ENCODE measurements at places on chromosomes 6 and 20.

DNA sequence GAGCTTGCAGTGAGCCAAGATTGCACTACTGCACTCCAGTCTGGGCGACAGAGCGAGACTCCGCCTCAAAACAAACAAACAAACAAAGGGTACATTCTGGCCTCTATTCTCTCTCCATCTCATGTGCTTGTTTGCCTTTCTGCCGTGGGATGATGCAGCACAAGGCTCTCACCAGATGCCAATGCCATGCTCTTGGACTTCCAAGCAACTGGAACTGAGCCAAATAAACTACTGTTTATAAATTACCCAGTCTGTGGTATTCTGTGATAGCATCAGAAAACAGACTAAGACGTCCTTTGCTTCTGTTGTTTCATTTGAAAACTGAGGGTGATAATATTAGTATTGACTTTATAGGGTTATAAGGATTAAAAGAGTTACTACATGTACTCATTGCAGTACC is 3.6 kb upstream of the BRD2 start:
- no peak for DNase-seq

DNA sequence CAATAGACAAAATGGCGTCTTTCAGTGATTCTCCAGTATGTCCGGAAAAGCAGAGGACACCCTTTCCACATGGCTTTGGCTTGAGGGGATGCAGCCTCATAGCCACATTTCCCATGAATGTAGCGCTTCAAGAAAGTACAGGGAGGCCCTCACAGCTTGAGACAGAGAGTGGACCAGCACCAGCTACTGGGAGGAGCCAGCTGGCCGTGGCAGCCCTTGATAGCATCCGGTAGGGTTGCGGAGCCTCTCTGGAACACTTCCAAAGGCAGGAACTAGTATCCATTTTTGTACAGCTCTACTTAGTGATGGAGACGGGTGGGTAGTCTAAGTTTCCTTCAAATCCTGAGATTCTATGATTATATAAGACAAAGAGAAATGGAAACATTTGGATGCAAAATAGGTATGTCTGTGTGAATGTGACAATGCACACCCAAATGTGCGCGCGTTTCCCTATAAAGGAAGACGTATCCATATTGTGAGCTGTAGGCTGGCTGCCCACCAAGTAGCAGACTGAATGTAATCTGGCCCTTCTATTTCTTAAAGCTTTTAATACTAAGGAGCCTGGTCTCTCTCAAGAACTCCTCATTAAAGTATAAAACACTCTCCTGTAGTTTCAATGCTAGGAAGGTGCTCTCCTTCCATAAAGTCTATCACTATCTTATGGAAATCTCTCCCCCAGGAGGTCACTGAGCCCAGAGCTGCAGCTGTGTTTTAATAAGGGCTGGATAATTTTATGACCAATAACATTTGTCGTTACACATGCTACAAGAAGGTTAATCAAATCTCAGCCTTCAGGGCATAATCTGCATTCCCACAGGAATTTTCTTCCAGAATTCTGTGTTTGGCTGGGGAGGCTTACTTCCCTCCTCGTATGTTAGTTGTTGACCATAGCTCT is 74.0 kb downstream of the SOBP start:
- no peak for DNase-seq

GRCh38 chr6:160995271-160995670 is 3.7 kb downstream of the MAP3K4 start:
- no peak for DNase-seq

DNA sequence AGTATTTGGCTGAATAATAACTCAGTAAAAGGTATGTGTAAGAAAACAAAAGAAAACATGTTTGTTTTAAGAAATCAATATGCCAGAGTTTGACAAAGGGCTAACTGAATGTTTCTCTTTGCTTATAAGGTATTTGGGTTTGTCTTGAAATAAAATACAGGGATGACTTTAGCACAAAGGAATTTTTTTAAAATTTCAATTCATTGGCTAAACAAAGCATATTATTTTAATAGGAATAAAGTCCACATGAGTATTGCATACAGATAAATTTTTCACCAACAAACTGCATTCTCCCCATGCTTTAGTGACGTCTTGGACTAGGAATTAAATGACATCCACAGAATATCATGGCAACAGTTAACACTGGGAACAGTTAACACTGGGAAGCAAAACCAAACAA is 480.0 kb upstream of the JAG1 start:
- DNase-seq, result no peak

DNA sequence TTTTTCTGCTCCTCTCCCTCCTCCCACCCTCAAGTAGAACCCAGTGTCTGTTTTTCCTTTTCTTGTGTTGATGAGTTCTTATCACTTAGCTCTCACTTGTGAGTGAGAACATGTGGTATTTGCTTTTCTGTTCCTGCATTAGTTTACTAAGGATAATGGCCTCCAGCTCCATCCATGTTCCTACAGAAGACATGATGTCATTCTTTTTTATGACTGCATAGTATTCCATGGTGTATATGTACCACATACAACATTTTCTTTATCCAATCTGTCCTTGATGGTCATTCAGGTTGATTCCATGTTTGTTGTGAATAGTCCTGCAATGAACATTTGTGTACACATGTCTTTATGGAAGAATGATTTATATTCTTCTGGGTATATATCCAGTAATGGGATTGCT is 81.0 kb downstream of the TOX2 start:
- DNase-seq, result no peak

- no peak for DNase-seq
Measured at GRCh38 chr6:21767891-21768648, 174.5 kb downstream of the SOX4 start.

- DNase-seq, result no peak
Measured at GRCh38 chr20:49424536-49424935, 57.9 kb downstream of the KCNB1 start.

GRCh38 chr6:56314683-56315523 is 67.5 kb upstream of the COL21A1 start:
- DNase-seq, result no peak

DNA sequence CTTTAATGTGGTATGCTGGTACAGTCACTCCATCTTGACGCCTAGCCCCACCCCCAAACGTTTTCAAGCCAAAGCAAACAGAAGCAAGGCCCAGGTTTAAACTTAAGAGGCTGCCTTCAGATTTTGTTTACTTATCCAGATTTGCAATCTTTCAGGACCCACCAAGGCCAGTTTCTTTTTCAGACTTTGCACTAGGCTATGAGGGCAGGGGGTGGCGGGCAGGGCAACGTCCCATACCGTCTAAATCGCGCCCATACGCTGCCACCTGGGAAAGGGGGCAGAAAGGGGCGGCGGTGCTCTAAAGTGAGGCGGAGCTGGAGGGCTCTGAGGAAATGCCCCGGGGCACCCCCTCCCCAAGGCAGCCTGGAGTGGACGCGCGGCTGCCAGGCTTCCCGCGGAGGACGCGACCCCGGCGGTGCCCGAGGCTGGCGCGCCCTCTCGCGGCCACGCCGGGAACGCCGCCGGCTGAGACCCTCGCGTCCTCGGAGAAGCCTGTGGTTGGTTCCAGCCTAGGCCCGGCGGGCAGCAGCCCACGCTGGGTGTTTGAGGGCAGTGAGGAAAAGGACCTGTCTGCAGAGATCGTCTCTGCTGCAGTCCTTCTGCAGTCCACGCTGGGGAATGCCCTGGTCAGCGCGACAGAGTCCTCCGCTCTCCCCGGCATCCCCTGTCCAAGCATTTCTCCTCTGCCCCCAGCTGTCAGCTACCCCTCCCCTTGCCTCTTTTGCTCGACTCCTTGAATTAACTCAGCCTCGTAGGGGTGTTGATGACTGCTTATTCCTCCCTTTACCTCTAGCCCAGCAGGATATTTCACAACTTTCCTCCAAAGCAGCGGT is 129.2 kb upstream of the PRND start:
- peak; percentile 71 for DNase-seq

DNA sequence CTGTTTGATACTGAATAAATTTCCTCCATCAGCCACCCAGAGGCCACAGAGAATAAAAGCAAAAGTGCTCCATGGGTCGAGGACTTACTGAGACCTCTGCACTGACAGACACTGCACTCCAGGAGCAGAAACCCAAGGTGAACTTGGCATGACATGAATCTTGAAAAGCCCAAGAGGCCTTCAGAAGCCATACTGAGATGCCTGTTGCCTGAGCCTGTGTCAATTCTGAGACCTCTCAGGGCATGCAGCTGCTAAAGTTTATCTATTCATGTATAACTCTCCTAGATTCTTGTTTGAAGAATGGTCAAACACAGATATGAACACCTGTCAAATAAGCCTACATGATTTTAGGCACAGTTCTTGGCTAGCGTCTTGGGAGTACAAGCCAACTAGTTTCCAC is 145.7 kb downstream of the KIF16B start:
- no peak for DNase-seq

- no peak for DNase-seq
Measured at GRCh38 chr6:165991341-165991740, 176.3 kb downstream of the TBXT start.

Data from activated CD4-positive, CD25-positive, alpha-beta regulatory T cell treated with anti-CD3 and anti-CD28 coated beads, Interleukin-2, amount 50 U/mL, for 72 hours (primary cell).